ENCODE measurements at places on chromosomes 5 and 9. TPM values are rescaled to one million over a fixed set of nuclear protein-coding genes. Genes with fewer than 3 reads are reported as not detected.

GRCh38 chr5:34923694-34924461 lies 5.5 kb upstream of the DNAJC21 start:
- DNase-seq = no peak

GRCh38 chr5:35852084-35852734 lies 4.5 kb upstream of the IL7R start:
- no peak for DNase-seq

S1PR3 gene
- total RNA-seq = 22.4 TPM

- DNase-seq = no peak
Observed at GRCh38 chr9:115513148-115513547, 395.2 kb upstream of the TNC start.

- no peak for DNase-seq
Observed at GRCh38 chr5:60945813-60946187, 795 bp downstream of the NDUFAF2 start.

PIP5KL1 gene
- 0.21 TPM for total RNA-seq

GRCh38 chr5:20555034-20555433 lies 567.0 kb upstream of the CDH18 start:
- no peak for DNase-seq

GRCh38 chr9:36315283-36315682 lies 57.0 kb upstream of the GNE start:
- no peak for DNase-seq
